ENCODE measurements at places on chromosomes 5 and 9. TPM values are rescaled to one million over a fixed set of nuclear protein-coding genes. Genes with fewer than 3 reads are reported as not detected.

DNA sequence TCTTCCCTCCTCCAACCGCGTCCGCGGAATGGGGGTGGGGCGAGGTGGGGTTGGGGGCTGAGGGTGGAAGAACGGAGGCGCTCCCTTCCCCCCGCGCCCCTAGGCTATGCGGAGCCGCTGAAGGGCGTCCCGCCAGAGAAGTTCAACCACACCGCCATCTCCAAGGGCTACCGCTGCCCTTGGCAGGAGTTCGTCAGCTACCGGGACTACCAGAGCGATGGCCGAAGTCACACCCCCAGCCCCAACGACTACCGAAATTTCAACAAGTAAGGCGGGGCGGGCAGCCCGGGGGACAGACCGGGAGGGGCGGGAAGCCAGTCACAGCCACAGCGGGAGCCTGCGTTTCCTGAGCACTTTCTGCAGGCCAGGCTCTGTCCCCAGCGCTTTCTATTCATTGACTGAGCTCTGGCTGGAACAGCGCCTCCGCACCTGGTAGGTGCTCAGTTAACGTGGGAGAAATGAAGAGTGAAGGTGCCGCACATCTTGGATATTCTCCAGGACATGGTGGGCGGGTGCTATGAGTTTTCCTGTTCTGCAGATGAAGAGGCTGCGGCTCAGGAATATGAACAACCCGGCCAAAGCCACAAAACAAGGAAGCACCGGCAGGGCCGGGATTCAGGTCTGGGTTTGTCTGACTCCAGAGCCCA lies 11.3 kb downstream of the MYOZ3 start:
- peak; percentile 17 for DNase-seq
- H3K4me3 ChIP-seq, result peak overlapping the region; percentile 57
- H3K27ac ChIP-seq, result no peak overlapping the region

DNA sequence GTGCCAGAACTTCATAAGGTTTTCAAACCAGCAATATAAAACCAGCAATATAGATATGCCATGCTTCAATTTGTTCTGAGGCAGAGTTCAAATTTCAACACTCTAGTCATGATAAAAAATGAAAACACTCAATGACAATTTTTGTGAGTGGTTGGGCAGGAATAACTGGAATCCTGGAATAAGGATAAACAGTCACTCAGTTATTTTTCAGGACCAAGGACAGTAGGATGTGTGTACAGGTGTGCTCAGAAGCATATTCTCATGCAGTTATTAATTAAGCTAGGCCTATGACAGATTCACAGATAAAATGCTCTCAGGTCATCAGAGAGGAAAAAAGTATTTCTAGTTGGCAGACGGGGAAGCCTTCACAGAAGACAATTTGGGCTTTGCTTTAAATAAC lies 117.3 kb upstream of the PPP2R2B start:
- no peaks in the 10 kb centered on the region for H3K4me1 ChIP-seq
- no peak overlapping the region for H3K27ac ChIP-seq
- no peaks in the 10 kb centered on the region for H3K36me3 ChIP-seq

- H3K36me3 ChIP-seq, result no peaks in the 10 kb centered on the region
- DNase-seq, result no peak
- no peaks in the 10 kb centered on the region for H3K4me1 ChIP-seq
Measured at GRCh38 chr5:115855959-115856358, 14.2 kb downstream of the AP3S1 start.

DNA sequence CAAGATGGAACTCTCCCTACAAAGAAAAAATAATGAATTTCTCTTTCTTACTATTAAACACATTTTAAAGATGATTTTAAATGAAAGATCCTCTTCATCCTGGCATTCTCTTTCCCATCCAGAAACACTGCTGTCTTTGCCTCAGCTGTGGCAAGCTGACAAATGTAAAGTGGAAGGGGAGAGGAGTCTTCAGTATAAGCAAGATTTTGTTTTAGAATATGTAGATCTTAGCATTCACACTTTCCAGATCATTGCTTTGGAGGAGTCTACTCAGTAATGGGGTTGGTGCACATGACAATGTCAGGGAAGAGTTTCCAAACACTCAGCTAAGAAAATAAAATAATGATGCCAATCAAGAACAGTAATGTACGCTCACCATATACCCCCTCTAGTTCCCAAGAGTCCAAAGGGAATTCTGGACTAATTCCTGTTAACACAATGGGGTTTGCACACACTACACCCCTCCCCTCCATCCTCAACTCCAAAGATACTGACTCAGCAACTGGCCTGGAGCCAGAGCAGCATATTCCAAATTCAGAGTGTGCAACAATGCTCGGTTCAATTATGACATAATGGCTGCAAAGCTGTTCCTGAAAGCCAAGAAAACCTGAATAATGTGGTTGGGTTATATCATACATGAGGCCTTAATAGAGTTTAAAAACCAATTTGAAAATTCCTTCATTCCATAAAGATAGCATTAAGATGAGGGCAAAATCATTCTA lies 4.6 kb downstream of the C5orf63 start:
- H3K27ac ChIP-seq, result no peak overlapping the region
- H3K4me1 ChIP-seq, result peaks cover 6% of the 10 kb centered on the region
- peaks cover 5% of the 10 kb centered on the region for H3K36me3 ChIP-seq
- no peaks in the 10 kb centered on the region for H3K27me3 ChIP-seq
- no peak overlapping the region for H3K4me3 ChIP-seq

BTNL8 gene
- total RNA-seq, result not detected

CATSPER3 gene
- not detected for total RNA-seq

Measured in CD4-positive, alpha-beta T cell (primary cell).